ENCODE measurements at places on chromosomes 4 and X.

GRCh38 chr4:133775881-133776280 lies 425.7 kb downstream of the PABPC4L start:
- no peak for DNase-seq

- DNase-seq: no peak
Measured at GRCh38 chr4:132330994-132331393, 818.1 kb upstream of the PCDH10 start.

DNA sequence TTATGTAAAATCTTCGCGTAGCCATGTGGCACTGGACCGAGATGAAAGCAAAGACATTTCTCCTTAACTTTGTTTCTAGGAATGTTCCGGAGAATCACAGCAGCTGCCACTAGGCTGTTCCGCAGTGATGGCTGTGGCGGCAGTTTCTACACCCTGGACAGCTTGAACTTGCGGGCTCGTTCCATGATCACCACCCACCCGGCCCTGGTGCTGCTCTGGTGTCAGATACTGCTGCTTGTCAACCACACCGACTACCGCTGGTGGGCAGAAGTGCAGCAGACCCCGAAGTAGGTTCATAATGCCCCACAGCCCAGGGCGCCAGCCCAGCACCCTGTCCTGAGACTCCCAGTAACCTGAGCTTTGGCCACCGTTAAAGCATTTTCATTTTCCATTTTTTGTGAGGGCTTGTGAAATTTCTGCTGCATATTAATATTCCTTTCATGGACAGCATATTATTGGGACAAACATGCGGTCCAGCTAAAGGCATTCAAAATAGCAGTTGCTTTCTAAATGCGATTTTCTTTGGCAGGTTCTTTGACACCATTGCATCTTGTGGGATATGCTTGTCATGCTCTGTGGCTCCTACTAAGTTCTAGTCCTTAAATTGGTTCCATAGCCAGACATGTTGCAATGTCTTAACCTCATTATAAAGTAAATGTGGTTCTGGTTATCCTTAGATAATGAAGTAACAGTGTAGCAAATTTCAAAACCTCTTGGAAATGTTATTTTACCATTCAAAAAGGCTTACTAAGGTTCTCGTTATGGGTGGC lies 49.1 kb upstream of the MSANTD1 start:
- DNase-seq: no peak

DNA sequence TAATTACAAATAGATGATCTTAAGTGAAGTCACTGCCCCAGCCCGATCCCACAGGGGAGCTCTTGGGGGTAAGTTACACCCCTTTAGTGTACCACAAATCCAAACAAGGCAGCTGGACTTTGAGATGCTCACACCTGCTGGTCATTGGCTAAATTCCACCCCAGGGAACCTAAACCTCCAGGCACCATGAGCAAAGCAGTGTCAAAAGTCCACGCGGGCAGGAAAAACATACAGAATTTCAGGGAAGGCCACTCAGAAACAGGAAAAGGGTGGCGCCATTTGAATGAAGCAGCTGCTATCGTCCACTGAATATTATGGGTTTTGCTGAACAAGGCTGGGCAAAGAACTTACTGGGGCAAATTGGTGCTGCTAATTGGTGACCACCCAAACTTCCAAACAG lies 30.9 kb downstream of the SUPT20HL1 start:
- DNase-seq: no peak

GRCh38 chrX:71638409-71638808 lies 20.1 kb upstream of the CXCR3 start:
- DNase-seq: no peak

DNA sequence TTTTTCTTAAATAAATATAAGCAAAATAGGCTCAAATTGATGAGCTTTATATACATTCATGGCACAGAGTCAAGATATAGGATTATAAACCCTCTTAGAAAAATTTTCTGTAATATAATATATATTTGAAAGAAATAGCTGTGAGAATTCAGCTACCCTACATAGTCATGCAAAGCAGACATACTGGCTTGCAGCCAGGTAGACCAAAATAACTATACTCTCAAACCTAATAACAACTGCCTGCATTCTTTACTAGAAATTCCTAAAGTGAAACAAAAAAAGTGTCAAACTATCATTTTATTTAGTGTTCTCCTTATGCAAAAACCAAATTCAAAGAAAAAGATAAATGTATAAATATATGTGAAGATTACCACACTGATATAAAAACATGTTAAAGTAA lies 1390.2 kb downstream of the C4orf33 start:
- no peak for DNase-seq

DNA sequence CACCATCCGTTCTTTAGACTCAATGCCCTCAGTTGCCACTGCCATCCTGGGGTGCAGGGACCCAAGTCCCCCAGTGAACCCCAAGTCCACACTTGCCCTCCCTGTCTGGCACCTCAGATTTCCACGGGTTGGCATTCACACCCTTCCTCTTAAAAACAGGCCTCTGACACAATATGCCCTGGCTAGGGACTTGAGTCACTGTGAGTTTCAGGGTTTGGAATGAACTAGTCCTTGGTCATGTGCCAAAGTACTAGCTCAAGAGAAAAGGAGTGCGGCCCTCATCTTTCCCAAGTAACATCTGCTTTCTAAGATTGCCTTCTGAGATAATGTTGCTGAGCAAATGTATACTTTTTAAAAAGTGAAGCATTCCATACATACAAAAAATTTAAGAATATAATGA lies 134.0 kb downstream of the MID1 start:
- no peak for DNase-seq

DNA sequence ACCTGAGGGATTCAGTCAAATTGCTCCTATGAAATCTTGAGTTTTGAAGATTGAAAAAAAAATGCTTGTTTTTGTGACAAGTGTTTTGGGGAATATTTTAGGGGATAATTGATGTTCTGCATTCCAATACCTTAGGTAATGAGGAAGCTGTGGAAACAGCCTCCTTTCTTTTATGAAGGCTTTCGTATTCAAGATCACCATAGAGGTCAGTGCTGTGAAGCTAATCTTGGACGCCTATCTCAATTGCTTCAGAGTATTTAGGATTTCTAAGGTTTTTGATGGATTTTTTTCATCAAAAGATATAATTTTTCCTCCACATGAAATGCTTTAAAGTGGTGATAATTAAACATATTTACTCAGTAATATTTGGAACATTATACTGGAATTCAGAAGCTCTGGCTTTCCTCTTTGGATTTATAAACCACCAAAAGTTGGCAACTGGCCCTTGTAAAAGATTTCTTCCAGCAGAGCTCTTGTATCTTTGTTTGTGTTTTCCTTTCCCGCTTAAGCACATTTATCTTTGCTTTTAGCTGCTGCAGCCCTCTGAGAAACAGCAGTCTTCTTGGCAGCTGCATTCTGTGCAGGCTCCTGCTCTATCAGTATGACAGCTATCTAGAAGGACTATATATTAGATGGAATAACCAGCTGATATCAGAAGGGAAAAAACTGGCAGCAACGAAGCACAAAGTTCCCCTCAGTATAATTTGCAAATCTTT lies 63.7 kb downstream of the HMGB2 start:
- DNase-seq: no peak

DNA sequence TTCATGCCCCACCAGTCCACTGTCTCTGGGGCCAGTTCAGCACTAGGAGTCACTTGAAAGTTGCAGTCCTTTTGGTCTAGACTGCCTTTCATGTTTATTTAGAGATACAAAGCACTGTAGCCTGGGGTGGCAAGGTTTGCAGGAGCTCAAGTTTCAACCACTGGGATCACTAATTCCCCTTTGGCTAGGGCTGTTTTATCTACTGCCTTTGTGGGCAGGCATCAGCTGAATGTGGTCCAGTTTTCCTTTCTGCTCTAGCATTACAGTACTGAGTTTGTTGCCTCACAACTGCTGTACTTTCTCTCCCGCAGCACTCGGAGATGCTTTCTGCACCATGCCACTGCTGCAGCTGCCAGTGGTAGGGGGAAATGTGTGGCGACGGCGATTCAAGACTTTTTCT lies 222.3 kb upstream of the HDX start:
- DNase-seq: no peak

- DNase-seq: no peak
Measured at GRCh38 chr4:108570993-108571569, 49.3 kb upstream of the RPL34 start.

DNA sequence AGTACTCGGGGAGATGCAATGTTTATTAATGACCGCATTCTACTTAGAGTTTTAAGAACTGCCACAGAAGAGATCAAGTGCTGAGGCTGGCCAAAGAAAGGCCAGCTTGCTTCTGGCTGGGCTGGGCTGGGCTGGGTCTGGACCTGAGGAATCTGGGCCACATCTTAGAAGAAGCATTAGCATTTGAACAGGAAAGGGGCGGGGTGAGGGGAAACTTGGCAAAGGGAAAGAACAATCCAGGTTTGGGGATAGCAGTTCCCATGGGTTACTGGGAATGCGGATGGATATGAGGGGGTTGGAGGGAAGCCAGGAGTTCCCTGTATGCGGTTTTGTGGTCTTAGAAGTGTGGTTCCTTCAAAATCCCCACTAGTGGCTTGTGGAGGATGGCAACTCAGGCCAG lies 83.3 kb downstream of the CLDN34 start:
- no peak for DNase-seq

- no peak for DNase-seq
Measured at GRCh38 chr4:26459054-26459755, 31.1 kb downstream of the CCKAR start.

DNA sequence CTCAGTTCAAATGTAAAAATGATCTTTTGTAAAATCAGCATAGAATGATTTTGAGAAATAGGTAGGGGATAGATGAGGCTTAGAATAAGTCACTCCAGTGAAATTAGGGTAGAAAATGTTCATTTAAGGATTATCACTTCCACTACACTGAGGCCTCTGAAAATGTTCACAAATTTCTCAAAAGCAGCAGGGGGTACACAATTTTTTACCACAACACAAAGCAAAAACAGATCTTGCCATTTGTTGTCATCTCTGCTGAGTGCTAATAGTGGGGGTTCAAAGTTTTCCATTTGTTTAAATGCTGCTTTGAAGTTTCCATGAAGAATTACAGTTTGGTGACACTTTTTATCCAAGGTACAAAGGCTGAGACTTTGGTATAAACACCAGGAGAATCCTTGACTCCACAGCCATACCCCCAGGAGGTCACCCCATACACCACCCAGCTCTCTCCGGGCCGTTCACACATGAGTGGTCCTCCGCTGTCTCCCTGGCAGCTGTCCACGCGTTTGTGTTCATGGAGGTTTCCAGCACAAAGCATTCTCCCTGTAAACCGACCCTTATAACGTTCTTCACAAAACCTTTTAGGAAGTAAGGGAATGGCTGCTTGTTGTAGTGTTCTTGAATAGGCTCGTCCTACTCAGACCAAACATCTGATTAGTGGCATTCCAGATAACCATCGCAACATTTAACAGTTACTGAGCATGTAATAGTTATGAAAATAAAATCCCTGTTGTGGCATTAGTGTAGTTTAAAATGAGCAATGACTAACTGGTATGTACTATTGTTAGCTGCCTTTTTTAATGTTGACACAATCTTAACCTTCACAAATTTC lies 71.0 kb downstream of the PRSS12 start:
- DNase-seq: peak; percentile 9

- no peak for DNase-seq
Measured at GRCh38 chr4:78320349-78320935, 231.1 kb upstream of the ANXA3 start.

DNA sequence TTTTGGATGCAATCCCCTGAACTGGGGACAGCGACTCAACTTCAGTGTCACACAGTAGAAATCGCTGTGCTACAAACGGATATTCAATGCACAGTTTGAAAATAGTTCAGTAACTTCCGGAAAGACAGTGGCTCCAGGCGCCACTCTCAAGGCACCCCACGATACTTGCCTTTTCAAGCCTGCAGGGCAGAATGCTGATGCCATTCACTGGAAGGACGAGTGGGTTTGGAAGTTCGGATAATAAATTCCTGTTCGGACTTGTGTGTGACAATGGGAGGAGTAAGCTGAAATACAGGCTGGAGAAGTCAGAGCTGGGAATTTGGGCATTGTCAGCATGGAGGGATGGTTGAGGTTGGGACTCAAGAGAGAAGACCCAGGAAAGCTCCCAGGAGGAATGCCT lies 64.3 kb upstream of the HELT start:
- DNase-seq: no peak

DNA sequence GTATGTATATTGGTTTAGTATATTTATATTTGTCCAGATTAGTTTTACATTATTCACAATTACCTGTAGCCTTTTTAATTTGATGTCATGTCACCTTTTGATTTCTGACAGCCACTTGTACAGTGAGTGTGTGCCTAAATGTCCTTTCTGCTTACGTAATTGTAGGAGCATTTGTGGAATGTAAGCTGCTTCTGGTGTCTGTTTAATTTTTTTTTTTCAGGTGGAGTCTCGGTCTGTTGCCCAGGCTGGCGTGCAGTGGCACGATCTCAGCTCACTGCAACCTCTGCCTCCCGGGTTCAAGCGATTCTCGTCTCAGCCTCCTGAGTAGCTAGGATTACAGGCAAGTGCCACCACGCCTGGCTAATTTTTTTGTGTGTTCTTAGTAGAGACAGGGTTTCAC lies 91.2 kb upstream of the XAGE2 start:
- DNase-seq: no peak

DNA sequence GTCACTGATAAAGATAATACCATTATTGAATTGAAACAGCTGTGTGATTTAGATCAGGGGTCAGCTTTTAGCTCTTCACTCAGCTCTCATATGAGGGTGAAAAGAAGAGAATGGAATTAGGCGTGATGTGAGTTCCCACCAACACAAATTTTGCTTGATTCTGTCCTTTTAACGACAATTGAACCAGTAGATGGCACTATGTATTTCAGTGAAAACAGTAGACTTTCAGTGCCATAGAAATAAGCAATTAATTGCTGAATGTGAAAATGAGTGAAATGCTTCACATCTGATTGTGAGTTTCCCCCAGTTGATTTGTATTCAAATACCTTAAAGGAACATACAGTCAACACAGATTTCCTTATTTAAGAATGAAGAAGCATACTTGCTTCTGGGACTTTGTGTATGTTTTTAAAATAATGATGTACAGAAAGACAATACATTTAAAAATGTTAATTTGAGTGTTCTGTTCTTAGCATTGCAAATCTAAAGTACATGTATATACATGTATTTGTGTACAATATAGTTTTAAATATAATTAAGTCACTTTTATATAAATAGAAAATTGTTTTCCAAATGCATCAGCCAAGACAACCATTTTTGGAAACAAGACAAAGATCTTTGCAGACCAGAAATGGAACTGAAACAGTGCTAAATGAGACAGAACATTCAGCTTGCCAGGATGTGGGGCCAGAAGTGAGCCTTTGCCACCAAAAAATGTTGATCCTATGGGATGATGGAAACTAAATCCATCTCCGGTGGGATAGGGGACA lies 178.8 kb downstream of the SNCA start:
- DNase-seq: no peak

- DNase-seq: no peak
Measured at GRCh38 chr4:153798901-153799693, 10.2 kb upstream of the SFRP2 start.

DNA sequence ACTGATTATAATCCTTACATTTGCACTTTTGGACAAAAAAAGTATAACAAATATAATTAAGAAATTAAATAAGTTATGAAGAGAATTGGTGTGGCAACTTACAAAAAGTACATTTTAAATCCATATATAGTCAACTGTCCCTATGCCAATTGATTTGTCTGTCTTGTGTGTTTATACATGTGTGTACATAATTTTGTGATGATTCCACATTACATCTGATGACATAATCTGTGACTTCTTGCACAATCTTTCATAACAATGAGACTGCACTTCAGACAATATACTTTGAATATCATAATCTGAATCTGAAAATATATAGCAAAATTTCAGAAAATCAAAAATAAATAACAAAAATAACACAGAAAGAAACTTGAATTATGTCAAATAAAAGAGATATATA lies 953.4 kb downstream of the FAT4 start:
- no peak for DNase-seq

Measured in NCI-H2171 (cell line).